ENCODE measurements at places on chromosomes 12 and 14. TPM values are rescaled to one million over a fixed set of nuclear protein-coding genes. Genes with fewer than 3 reads are reported as not detected.
A peak's percentile ranks its signal among the peaks of the same experiment; 100 is the strongest.

- no peak for DNase-seq
- H3K36me3 ChIP-seq: no peaks in the 10 kb centered on the region
- H3K27ac ChIP-seq: no peak overlapping the region
- H3K4me1 ChIP-seq: no peaks in the 10 kb centered on the region
- H3K4me3 ChIP-seq: no peak overlapping the region
- no peaks in the 10 kb centered on the region for H3K27me3 ChIP-seq
These were observed 404.4 kb upstream of the PDE3A start for GRCh38 chr12:19963972-19964371.

- no peak overlapping the region for H3K27ac ChIP-seq
- H3K4me3 ChIP-seq: no peak overlapping the region
- no peak for DNase-seq
These were observed 66.1 kb downstream of the CHGA start for GRCh38 chr14:92988786-92989755.

AKAP3 gene
- total RNA-seq: 4.1 TPM

DNA sequence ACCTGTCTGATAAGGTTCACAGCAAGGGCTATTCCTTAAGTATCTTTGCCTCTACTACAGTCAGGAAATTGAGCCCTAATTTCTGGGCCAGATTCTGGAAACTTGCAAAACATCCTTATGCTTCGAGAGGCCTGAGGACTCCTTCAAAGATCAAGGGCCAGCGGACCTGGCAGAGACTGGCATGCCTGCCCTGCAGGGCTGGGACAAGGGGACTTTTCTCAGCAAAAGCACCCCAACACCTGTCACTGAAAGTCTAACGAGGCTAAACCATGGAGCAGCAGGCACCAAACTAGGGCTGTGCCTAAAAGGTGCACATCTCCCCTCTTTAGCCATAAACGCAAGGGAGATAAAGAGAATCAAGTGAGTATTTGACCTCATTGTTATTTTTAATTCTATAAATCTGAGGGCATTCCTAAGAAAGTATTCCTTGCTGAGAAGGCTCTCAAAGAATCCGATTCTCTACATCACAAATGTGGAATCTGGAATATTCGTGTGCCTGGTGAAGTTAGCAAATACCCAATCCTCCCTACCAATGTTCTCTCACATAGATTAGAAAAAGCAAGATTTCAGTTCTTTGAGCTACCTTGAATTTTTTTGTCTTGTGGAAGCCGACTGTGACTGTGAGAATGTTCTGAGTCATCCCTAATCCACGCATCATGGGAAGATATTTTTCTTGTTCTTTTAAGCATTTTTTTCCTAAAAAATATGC lies 328.2 kb upstream of the NOVA1 start:
- DNase-seq: no peak
- H3K27me3 ChIP-seq: no peaks in the 10 kb centered on the region
- no peak overlapping the region for H3K4me3 ChIP-seq
- no peak overlapping the region for H3K27ac ChIP-seq
- H3K36me3 ChIP-seq: no peaks in the 10 kb centered on the region

DNA sequence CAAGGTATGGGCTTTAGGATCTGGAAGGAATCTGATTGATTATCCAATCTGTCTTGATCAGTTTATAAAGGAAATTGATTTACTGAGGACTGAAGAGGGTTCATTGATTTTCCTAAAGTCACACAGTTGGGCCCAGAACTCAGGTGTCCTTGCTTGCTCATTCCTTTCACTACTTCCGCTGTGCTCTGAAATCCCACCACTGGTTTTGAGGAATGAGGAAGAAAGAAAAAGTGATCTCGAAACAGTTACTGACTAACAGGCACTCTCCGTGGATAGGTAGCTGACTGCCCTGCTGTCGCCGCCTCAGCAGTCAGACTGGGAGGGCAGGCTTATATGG lies at the start of gene FITM1:
Gene FITM1, plus strand, starts transcription at position 280 of the 337 bp plus-strand sequence. CDS start 905 bp downstream, outside the sequence.
- peaks cover 23% of the 10 kb centered on the region for H3K4me1 ChIP-seq
- H3K36me3 ChIP-seq: peaks cover 8% of the 10 kb centered on the region
- H3K4me3 ChIP-seq: no peak within 1 kb of the TSS
- DNase-seq: no peak
- no peaks in the 10 kb centered on the region for H3K27me3 ChIP-seq

DNA sequence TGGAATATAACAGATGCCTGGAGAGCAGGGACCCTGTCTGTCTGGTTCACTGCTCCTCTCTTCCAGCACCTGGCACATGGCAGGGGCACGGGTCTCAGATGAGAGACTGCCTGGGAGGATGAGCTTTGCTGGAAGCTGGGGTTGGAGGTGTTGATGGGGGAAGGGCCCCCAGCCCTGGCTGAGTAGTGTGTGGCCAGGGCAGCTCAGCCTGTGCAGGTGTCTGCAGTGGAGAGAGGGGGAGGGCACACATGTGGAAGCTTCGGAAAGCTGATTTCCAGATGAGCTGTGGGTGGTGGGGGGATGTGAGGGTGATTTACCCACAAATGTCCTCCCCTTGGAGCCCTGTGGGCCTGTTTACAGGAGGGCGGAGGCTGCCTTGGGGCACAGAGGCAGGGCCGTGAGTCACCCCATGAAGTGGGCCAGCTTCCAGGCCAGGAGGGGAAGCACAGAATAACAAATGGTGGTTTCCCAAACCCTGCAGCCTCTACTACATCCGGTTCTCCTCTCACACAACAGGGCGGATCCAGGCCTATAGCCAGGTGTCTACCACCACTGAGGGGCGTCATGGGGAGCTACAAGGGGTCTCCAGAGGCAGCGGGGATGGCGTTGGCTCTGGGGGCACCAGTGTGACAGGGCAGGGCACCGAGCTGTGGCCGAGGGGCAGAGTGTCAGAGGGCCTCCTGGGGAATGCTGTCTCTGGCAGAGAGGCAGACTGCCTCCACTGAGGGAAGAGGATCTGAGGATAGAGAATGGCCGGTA lies 11.0 kb downstream of the KRT7 start:
- H3K36me3 ChIP-seq: no peaks in the 10 kb centered on the region
- H3K4me3 ChIP-seq: peak overlapping the region; percentile 67
- H3K27me3 ChIP-seq: peaks cover 10% of the 10 kb centered on the region
- peak overlapping the region; percentile 90 for H3K27ac ChIP-seq
- peaks cover 54% of the 10 kb centered on the region for H3K4me1 ChIP-seq

GRCh38 chr14:79084861-79085260 lies 914.7 kb downstream of the NRXN3 start:
- H3K27me3 ChIP-seq: no peaks in the 10 kb centered on the region
- DNase-seq: no peak
- no peaks in the 10 kb centered on the region for H3K36me3 ChIP-seq

PRKAG1 gene
- 56.6 TPM for total RNA-seq

- H3K4me3 ChIP-seq: peak overlapping the region; percentile 71
- peak; percentile 90 for DNase-seq
- H3K36me3 ChIP-seq: peaks cover 9% of the 10 kb centered on the region
- no peak overlapping the region for H3K27ac ChIP-seq
These were observed 7.3 kb downstream of the STAC3 start for GRCh38 chr12:57243521-57244311.

AMDHD1 gene
- total RNA-seq: 1.3 TPM

PYGL gene
- 0.51 TPM for total RNA-seq

DNA sequence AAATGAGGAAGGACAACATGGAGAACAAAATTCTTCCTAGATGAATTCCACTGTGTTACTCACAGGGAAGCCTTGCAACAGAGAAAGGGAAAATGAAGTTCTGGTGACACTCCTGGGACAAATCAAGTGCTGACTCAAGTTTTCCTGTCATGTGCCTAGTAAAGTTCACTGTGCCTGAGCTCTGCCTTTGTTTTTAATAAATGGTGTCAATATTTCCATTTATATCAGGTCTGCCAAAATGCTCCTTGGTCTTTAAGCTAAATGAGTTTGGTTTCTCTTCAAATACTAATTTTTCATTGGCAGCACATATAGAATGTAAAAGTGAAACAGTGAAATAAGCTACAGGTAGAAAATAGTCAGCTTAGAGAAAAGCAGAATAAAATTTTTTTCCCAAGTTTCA lies 33.0 kb downstream of the HIGD1C start:
- DNase-seq: no peak
- peaks cover 9% of the 10 kb centered on the region for H3K36me3 ChIP-seq
- no peaks in the 10 kb centered on the region for H3K27me3 ChIP-seq

SMIM41 gene
- not detected for total RNA-seq

SLC7A8 gene
- total RNA-seq: 1.8 TPM

DNA sequence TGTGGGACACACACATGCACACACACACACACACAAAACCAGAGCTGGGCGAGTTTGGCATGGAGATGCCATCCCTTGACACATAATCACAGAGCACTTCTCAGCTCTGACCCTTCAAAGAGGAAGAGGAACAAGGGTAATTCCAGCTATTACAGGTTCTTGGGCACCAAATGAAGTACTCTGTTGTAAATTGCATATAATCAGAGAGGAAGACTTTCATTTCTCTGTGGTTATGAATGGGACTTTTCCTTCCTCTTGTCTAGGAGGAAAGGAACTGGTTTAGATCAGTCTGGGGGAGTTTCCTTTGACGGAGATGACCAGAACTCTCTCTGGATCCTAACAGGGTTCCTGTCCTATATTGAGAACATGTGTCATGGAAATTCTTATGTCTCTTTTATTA lies 26.4 kb upstream of the FGF6 start:
- no peak overlapping the region for H3K4me3 ChIP-seq
- peaks cover 22% of the 10 kb centered on the region for H3K27me3 ChIP-seq
- no peaks in the 10 kb centered on the region for H3K4me1 ChIP-seq
- DNase-seq: no peak
- H3K36me3 ChIP-seq: peaks cover 1% of the 10 kb centered on the region
- H3K27ac ChIP-seq: no peak overlapping the region

ACSM4 gene
- not detected for total RNA-seq

DNA sequence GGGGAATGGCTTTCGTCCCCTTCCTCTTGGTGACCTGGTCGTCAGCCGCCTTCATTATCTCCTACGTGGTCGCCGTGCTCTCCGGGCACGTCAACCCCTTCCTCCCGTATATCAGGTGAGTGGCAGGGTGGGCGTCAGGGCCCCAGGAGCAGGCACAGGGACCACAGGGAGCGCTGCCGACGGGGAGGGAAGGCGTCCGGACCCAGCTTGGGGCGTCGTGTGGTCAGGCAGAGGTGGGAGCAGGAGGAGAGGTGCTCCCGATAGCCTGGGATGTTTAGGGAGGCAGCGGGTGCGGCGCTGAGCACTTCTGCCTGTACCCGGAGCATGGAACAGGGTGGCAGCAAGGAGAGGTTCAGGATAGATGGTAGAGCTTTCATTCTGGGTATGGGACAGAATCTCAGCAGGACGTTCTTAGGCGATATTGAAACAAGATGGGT lies 444 bp downstream of the DRAM1 start:
- H3K27me3 ChIP-seq: no peaks in the 10 kb centered on the region
- H3K4me3 ChIP-seq: peak overlapping the region; percentile 89
- peak overlapping the region; percentile 88 for H3K27ac ChIP-seq
- DNase-seq: no peak
- peaks cover 10% of the 10 kb centered on the region for H3K4me1 ChIP-seq
- H3K36me3 ChIP-seq: peaks cover 4% of the 10 kb centered on the region

DNA sequence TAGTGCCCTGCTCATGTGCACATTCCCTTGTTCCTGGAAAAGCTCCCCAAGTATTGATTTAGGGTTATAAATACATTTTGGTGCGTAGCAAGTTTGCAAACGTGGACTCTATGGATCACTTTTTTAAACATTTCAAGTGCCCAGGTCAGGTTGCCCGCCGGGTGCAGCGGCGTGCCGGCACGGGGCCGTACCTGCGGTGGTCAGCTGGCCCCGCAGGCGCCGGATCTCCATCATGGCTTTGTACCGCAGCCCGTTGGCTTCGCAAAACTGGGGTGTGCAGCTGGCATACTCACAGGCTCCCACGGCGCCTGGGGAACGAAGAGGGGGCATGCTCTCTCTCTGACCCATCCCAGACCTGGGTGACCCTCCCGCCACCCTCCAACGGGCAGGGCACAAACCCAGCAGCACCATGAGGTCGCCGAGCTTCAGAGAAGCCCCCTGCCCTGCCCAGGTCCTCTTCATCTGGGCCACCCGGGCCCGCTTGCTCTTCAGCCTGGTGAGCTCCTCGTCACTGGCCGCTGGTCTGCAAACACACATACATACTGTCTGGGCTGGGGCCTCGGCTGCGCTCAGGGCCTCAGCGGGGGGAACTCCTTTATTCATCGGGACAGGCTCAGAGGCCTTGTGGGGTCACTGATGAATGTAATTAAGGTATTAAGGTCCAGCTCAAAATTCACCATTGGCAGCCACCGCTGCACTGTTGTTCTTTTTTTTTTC lies 35.1 kb downstream of the DHX37 start:
- DNase-seq: no peak
- no peaks in the 10 kb centered on the region for H3K27me3 ChIP-seq
- H3K36me3 ChIP-seq: peaks cover 14% of the 10 kb centered on the region
- H3K4me1 ChIP-seq: peaks cover 1% of the 10 kb centered on the region

DNA sequence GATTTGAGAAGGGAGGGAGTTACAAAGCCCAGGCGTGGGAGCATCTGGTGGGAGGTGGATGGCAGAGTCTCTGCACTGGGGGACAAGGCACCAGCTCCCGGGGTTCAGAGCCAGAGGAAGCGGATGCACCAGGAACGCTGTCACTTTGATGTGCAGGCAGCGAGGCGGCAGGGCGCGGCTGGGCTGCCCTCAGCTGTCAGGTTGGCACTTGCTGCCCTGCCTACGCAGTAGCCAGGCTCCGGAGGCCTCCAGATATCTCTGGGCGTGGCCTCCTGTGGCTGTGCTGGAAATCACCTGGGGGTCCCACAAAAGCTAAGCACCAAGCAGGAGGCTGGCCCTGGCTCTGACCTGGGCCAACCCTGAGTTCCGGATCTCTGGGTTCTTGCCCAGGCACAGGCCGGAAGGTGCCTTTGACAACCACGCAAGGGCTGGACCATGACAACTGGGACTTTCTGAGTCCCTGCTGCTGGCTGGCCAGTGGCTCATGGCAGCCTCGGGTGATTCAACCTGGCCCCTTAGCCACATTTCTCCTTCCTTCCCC lies 62.1 kb upstream of the MAP1LC3B2 start:
- no peak overlapping the region for H3K27ac ChIP-seq
- H3K36me3 ChIP-seq: no peaks in the 10 kb centered on the region
- no peak for DNase-seq
- no peaks in the 10 kb centered on the region for H3K4me1 ChIP-seq
- H3K27me3 ChIP-seq: no peaks in the 10 kb centered on the region

LBHD2 gene
- not detected for total RNA-seq

P2RX2 gene
- total RNA-seq: not detected

DNA sequence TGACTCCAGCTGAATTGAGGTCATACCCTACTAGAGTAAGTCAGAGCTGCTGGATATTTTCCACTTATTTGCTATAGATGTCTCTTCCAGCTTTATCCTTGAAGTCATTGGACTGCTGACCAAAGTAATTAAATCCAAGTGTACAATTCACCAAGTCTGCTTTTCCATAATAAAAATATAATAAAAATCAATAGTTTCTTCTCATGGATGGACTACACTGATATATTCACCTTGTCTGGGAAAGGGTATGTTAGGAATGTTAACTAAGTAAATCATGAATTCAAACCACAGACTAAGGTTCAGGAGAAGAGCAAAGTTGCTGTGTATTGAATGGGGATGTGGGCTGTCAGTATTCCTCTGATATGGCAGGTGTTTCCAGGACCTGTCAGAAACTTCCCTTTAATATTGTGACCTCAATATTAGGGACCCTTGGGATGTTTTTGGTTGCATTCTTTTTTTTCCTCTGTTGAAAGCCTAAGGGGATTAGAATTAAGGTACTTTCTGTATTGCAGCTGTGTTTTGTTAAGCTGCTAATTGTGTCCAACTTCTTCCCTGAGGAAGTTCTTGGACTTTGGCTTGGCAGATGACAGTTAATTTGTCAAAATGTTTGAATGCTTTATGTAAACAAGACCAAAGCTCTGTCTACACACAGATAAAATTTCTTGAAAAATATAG lies 284.0 kb downstream of the ATP23 start:
- no peaks in the 10 kb centered on the region for H3K36me3 ChIP-seq
- H3K27ac ChIP-seq: no peak overlapping the region
- H3K4me3 ChIP-seq: no peak overlapping the region
- H3K27me3 ChIP-seq: peaks cover 3% of the 10 kb centered on the region
- H3K4me1 ChIP-seq: no peaks in the 10 kb centered on the region
- DNase-seq: no peak
